ENCODE measurements at places on chromosomes 11 and 22.

DNA sequence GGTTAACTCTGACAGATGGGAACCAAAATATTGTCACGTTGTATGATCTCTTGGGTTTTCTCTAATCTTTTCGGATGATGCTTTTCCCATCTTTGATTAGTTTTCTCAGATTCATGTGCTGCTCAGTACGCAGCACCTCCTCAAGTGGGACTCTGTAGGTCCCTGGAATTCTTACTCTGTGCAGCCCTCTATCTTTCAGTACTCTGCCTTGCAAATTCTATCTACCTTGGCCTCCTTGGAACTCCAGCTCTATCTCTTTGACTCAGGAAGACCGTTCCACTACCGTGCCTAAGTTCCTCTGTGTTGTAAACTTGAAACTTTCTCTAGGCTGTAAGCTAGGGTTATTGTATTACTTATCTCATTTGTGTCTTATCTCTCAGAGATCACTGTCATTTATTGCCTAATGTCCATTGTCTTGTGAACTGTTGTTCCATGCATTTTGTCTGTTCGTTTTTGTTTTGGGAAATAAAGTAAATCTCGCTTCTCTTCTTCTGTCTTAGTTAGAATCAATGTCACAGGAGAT, 20.1 kb upstream of the CHORDC1 start:
- DNase-seq = no peak

- no peak for DNase-seq
Measured at GRCh38 chr22:23874871-23875270, 17.2 kb downstream of the SLC2A11 start.

DNA sequence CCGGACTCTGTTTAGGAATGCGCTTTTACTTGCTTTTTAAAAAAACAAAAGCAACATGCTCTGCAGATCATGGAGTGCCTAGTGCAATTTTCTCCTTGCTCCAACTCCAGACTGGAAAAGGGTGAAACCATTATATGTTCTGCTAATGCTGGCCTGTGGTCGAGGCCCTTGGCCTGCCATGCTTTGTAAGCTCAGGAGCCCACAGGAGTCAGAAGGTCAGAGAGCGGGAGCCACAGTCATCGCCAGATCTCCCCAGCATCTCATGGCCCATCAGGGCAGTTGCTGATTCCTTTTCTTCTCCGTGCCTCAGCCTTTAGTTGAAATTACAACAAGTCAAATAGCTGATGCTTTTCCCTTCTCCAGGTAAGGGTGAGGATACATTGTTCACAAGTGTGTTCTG, 80.3 kb downstream of the DDIAS start:
- DNase-seq = no peak

DNA sequence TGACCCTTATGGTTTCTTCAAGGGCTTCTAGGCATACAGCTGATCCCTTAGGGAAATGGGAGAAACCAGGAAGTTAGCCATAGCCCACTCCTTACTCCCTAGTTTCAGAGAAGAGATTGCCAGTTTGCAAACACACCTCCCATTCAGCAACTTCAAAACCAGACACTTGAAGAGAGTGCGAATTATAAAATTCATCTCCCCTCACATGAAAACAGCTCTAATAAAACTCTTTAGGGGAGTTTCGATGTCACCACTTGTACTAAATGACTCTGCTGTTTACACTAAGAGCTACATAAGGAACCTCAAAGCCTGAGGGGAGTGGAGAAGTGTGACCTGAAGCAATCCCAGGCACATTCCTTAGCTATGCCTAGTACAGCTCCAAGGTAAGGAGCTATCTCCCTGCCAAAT, 8.3 kb downstream of the LGR4 start:
- no peak for DNase-seq

DNA sequence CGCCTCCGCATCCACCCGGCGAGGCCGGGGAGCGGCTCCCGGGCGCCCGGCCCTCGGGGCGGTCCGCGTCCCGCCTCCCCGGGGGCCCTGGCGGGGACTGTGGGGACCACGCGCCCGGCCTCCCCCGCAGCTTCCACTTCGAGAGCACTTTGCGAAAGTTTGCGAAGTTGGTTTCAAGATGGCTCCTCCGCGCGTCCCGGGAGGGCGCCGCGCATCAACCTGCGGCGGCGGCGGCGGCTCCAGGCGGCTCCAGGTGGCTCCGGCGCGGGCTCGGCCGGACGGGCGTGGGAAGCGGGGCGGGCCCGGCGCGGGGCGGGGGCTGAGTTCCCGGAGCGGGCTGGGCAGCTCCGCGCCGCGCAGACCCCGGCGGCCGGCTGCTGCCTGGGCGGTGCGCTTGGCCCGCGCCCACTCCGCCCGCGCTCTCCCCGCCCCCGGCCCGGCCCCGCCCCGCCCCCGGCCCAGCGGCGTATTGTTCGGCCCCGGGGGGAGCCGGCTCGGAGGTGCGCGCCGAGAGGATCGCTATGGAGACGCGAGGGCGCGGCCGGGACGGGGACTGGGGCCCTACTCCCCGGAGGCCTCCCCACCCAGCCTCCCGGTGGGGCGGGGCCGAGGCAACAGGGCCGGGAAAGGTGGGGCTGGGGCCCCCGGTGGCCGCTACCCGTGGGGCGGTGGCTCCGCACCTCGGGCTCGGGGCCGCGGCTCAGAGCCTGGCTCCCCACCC, at the start of gene CELSR1:
TSS of gene CELSR1 (minus strand) at position 396 of the 721 bp plus-strand sequence. CDS start 450 bp downstream, outside the sequence.
- no peak for DNase-seq

GRCh38 chr22:16838073-16838472, 12.9 kb upstream of the XKR3 start:
- DNase-seq = no peak

DNA sequence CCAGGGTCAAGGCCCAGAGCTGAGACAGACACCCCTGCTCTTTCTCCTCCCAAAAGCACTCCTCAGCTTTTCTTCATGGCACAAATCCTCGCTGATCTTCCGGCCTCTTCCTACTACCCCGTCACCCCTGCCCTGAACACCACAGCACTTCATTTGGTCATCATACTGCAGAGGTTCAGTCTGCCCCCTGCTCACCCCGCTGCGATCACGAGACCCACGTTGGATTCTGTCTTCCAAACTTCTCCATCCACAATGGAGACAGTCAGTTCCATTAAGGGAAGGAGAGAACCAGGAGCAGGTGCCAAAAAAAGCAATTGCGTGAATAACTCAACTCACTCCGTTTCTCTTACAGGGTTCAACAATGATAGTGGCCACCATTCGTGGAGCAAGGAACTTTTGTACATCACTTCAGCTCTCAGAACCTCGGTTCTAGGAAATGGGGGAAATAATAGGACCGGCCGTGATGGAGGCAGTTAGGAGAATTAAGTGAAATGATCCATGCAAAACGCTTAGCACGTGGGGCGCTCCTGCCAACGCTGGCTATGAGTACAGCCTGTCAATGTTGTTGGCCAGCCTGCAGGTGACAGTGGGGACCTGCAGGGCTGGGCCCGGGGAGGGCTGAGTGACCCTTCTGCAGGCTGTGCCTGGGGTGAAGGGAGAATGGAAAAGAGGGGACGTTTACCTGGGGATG, 45.9 kb downstream of the MN1 start:
- DNase-seq = no peak

DNA sequence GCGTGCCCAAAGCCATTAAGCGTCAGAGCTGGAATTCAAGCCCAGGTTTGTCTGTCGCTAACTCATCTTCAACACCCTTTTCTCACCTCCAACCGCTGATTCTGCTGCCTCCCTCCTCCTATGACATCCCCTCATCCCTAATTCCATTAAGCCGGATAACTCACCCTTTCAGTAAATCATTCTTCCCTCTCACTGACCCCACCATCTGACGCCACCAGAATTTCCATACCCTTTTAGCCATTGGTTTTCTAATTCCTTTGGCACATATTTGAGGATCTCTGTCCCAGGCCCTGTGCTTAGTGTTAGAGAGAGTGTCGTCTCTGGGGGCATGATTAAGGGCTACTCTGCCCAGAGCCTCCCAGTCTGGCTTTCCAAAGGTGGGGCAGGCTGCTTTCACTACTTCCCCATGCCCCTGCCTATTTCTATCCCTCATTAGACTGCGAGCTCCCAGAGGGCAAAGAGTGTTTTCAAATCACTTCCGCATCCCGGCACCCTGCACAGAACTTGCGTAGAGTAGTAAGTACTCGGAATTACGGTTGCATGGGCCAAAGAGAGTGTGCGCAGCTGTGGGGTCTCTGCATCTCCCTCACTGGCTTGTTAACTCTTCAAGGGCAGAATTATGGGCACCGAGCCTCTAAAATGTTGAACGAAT, 3.9 kb downstream of the KLHL35 start:
- DNase-seq = no peak

- DNase-seq = no peak
Measured at GRCh38 chr11:55942785-55943392, 6.7 kb upstream of the OR5I1 start.

DNA sequence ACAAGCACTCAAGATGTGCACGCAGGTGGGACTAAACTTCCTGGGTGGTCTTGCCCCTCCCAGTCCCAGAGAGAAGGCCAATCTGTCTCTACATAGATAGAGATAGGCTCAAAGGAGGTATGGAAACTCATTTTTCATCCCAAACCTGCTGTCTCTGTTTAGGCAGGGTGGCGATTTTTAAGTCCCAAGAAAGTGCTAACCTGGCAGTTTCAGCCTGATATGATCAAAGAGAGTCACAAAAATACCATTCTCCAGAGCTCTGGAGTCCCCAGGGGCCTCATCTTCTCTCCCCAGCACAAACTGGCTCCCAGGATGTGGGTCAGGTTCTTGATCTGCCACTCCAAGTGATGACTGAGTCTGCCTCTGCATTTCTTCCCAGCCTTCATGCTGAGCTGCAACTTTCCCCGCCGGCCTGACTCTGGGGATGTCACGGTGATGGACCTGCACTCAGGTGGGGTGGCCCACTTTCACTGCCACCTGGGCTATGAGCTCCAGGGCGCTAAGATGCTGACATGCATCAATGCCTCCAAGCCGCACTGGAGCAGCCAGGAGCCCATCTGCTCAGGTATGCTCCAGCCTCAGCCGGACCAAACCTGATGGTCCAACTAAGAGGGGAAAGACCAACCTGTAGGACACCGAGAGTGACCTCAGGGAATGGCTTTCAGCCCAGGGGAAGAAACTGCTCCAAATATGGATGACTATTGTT, 129.5 kb downstream of the SEZ6L start:
- DNase-seq = no peak

DNA sequence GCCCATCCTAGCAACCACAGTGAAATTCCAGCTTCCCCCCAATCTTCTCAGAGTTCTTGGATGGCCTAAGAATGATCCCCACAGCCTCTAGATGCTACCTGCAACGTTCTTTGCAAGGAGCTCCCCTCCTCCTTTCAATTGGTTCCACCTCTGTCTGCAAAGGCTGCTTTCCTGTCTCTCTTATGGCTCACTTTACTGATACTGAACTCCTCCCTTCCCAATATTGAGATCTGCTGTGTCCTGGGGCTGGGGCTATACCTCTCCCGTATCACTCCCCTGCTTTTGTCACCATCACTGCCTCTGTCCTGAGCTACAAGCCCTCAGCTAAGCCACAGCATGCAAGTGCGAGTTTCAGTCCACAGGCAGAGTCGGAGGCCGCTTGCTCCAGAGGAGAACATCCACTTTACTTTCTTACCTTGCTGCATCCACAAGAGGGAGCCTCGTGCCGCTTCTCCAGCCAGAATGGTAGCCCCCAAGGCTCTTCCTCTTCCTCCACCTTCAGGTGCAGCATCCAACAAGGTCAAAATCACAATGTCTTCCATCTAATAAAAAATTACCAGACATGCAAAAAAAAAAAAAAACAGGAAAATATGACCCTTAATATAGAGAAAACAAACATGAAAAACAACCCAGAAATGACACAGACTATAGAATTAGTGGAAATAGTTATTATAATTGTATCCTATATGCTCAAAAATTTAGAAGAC, 48.6 kb upstream of the TMEM45B start:
- DNase-seq = no peak

GRCh38 chr11:77206264-77207018, 78.4 kb downstream of the MYO7A start:
- DNase-seq = no peak

DNA sequence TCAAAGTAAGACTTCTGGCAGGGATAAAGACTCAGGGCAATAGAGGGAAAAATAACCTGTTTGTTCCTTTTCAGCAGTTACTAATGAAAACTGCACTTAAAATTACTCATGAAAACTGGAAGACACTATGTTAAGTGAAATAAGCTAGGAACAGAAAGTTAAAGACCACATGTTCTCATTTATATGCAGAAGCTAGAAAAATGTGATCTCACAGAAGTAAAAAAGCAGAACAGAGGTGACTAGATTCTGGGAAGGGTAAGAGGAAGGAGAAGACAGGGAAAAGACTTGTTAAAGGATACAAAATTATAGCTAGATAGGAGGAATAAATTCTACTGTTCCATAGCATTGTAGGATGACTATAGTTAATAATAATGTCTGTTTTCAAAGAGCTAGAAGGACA, 22.2 kb downstream of the HPS5 start:
- no peak for DNase-seq

DNA sequence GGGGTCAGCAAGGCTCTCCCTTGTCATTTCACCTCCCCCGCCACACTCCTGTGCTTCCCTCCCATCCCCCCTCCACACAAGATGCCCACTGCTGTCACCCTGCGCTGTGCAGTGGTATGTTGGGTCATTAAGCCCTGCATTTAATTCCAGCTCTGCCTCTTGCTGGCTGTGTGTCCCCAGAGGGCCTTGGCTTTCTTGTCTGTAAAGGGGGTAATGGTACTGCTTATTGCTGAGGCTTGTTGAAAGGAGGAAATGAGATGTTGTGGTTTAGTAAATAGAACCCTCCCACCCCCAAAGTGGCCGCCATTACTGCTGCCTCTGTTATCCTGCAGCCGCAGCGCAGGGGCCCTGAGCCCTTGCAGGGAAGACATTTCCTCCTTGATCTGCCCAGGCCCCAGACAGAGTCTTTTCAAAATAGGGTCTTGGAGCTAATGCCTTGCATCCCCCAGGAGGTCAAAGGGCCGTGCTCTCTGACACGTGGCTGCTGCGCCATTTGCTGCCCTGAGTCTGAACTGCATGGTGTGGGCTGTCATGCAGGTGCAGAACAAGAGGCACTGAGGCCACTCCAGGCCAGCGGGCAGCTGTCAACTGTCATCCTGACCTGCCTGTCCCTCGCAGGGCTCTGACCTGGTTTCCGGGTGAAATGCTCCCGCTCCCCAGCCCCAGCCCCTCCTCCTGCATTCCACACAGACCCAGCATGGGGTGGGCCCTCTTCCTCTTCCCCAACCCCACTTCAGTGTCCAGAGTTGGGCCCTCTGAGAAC, 18.7 kb downstream of the PVALB start:
- no peak for DNase-seq

DNA sequence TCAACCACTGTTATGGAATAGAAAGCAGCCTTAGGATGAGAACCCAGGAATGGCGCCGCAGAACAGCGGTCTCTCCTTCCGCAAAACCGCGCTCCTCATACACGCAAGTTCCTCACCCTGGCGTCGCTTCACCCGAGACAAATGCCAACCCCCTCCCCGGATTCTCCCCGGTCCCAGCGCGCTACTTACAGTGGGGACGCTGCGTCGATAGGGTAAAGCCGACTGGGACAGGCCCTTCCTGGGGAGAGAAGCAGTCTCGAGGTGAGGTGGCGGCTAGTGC, 287 bp downstream of the RPS13 start:
- no peak for DNase-seq

GRCh38 chr11:74057249-74058151, 48.6 kb upstream of the UCP3 start:
- no peak for DNase-seq

GRCh38 chr11:3014943-3015342, 22.8 kb upstream of the NAP1L4 start:
- no peak for DNase-seq

Data from stimulated activated CD8-positive, alpha-beta memory T cell treated with anti-CD3 and anti-CD28 coated beads, Interleukin-7, amount 100 ng/mL, for 4 hours (primary cell).